ENCODE measurements at places on chromosomes 2 and 18.

GRCh38 chr2:235314371-235314930, 179.4 kb upstream of the AGAP1 start:
- no peak for DNase-seq

GRCh38 chr2:69740502-69740951, 1.4 kb upstream of the ANXA4 start:
- DNase-seq = no peak

DNA sequence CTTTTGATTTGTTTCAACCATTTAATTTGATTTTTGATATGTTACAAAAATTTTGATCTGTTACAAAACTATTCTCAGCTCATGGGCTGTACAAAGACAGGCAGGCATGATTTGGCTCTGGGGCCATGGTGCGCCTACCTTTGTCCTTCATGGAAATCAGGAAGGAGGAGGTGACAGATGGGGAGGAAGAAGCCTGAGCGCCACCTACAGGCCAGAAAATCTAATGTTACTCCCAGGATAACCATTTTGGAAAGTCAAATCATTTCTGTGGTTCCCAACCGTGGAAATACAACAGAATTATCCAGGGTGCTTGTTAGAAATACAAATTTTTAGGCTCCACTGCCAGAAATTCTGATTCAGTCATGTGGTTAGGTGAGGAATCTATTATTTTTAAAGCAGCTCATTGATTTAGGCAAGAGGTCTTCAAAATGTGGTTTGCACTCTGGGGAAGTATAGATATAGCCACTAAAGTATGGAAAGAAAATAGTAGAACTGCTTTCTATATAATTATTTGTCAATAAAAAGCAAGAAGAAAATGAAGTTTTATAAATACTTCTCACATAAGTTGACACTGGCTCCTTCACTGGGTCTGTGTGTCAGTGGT, 93.9 kb downstream of the EVA1A start:
- no peak for DNase-seq

- no peak for DNase-seq
Observed at GRCh38 chr2:101012706-101013181, 10.7 kb downstream of the RPL31 start.

DNA sequence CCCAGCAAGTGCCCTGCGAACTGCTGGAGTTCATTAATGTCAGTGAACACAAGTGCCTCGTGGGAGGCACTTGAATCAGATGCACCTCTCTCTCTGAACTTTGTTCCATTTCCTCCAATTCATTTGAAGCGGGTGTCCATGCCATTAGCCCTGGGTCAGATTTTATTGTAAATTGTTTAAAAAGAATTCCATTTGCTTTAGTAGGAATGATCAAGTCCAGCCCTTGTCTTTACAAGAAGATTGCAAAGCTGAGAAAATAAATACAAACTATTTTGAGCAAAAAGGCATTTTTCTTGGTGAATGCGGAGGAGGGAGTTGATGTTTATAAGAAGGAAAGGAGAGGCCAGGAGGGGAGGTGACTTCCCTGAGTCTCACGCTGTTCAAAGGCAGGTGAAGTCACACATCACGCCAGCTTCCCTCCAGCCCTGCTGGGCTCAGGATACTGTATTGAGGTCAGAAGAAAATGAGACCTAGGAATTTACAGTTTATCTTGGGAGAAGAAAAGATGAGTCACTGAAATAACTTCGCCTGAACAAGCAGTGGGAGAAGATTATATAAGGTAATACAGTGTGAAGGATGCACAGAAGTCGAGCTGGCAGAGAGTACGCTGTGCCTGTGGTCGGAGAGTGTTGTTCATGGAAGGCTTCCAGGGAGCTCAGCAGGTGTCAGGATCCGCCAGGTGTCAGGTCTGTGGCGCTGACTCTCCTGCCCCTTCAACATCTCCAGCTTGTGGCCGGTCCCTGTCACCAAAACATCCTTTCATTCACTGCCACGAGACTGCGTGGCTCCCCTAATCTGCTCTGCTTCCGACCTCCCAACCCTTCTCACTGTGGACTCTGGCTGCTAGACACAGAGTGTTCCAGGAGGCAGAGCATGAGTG, 36.5 kb downstream of the EFR3B start:
- DNase-seq = no peak
